ENCODE measurements at places on chromosomes 7 and 10.

DNA sequence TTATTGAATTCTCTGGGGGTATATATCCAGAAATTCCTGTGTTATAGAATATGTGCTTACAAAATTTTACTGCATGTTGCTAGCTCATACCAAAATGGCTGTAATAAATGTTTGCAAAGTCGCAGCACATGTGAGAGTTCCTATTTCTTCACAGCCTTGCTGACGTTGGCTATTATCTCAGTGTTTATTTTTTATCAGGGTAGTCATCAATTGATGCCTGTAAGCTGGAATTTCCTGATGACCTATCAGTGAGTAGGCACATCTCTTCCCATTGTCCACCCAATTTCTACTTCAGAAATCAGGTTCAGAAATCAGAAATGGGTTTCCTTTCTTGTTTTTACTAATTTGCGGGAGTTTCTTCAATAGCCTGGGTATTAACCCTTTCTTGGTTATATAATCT lies 268.1 kb upstream of the FZD8 start:
- no peak for DNase-seq

GRCh38 chr7:8413600-8413999 lies 19.8 kb upstream of the NXPH1 start:
- no peak for DNase-seq

- DNase-seq: no peak
Observed at GRCh38 chr7:129949292-129950133, 3.2 kb downstream of the UBE2H start.

- no peak for DNase-seq
Observed at GRCh38 chr7:44977959-44978335, 868 bp downstream of the MYO1G start.

- no peak for DNase-seq
Observed at GRCh38 chr10:101492205-101492604, 95.9 kb downstream of the POLL start.

DNA sequence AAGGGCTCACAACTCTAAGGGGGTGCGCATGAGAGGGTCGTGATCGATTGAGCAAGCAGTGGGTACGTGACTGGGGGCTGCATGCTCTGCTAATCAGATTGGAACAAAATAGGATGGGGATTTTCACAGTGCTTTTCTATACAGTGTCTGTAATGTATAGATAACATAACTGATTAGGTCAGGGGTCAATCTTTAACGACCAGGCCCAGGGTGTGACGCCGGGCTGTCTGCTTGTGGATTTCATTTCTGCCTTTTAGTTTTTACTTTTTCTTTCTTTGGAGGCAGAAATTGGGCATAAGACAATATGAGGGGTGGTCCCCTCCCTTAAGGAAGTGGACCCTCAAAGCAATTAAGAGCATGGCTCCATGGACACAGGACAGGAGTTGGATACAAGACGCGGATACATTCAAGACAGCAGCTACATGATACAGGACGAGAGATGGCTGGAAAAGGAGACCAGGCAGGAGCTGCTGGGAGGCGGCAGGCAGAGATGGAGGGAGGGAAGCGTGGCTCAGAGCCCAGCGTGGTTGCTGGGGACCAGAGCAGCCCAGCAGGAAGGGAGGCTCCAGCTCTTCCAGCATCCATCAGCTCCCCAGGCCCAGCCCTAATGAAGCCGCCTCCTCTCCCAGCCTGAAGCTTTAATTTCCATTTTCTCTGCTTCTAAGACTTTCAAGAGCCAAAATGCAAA lies 31.6 kb downstream of the GSDME start:
- DNase-seq: no peak

GRCh38 chr7:40482845-40483244 lies 348.0 kb downstream of the SUGCT start:
- DNase-seq: no peak

DNA sequence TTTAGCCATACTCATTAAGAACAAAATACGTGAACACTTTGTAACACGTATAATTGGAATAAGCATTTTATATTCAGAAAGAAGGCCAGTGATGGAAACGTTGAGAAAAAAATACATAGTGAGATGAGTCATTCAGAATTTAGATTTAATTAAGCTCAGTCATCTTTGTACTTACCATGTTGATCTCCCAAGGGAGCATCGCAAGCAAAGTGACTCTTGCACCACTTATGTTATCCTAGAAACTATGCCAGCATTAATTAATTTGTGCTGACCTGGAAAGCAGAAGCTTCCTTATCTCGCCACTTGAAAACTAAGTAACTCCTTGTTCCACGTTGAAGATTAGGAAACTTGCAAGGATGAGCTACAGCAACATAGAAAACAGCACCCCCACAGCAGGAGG lies 9.7 kb upstream of the MPP7 start:
- no peak for DNase-seq

- DNase-seq: no peak
Observed at GRCh38 chr7:73612598-73613269, 11.6 kb downstream of the MLXIPL start.

DNA sequence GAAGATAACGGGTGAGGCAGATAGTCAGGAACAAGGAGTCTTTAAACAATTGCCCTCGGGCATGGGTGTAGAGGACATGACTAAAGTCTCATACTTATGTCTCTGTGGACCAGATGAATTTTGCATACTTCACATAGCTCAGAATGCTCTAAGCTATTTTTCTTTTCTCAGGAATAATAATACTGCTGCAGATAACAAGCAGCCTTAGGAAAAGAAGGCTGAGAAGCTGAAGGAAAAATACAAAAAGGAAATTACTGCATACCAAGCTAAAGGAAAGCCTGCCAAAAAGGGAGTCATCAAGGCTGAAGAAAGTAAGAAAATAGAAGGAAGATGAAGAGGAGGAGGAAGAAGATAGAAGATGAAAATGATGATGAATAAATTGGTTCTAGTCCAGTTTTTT lies 13.4 kb upstream of the ERCC6 start:
- DNase-seq: no peak

DNA sequence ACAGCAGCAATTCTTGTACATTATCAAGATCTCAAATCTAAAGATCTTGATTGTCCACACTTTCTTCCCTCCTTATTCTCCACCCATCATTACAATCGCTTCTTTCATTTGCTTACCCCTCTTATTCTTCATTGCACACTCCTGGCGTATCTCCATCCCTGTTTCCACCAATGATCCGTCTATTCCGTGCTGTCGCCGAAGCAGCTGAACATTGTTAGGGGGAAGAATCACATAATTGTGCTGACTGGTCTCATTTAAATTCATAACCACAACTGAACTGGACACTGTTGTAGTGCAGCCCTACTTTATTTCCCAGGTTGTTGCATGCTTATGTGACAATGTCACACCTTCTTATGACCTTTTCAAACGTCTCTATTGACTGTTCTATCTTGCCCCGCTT lies 18.9 kb upstream of the NRP1 start:
- DNase-seq: no peak

GRCh38 chr10:53358536-53358935 lies 586.0 kb upstream of the MBL2 start:
- DNase-seq: no peak

DNA sequence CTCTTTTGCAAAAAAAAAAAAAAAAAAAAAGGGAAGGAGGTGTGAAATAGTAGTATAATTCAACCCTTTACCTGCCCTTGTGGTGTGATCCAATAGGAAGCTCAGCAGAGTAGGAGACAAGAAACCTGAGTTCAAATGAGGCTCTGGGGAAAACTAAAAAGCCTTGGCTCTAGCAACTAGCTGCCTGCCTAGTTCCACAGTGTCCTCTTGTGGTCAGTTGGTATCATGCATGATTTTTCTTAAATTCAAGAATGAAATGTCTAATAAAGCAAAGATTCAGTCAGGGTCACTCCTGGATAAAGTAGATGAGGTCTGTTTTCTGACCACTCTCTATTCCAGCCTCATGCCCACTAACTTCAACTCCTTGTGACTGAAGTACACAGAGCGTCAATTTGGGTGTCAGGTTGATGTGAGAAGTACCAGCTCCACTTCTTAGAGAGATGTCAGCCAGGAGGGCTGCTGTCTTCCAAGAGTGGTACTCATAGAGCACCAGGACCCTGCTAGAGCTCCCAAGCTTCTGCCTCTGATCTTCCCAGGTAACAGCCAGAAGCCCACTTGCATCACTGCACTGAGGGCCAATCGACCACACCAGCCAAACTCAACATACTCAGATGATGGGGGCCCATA lies 10.5 kb downstream of the LSM5 start:
- DNase-seq: no peak

GRCh38 chr7:152594801-152595200 lies 81.1 kb downstream of the XRCC2 start:
- no peak for DNase-seq

DNA sequence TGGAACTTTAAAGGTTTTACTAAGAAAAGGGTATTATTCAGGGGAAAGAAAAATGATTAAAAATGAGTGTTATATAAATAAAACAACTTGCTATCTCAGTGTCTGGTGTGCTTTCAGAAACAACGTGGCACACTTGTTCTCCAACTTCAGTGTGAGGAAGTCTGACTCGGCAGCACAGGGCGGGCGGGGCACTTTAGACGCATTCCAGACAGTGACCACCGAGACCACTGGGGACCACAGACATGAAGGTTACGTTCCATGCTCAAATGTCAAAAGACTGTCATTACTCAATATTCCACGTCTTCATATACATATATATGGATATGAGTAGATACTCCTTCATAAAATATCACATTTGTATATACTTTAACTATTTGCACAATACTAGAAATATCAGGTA lies 87.0 kb downstream of the LARP4B start:
- DNase-seq: no peak

GRCh38 chr10:108252771-108253170 lies 1088.3 kb upstream of the SORCS1 start:
- no peak for DNase-seq

DNA sequence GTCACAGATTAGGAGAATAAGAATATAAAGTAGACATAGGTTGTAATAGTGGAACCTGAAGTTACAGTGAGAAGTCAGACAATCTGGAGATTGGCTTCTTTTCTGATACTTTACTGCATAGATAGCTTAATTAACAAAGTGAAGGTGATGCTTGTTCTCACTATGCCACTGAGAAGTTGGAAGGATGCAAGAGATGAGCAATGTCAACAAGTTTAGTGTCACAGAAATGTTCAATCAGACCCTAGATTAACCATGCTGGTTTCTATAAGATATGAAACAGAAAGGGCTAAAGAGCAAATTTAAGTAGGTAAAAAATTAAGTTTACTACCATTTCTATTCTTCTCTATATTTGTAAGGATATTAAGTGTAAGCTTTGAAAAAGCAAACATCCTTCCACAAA lies 838.6 kb upstream of the SORCS1 start:
- DNase-seq: no peak

DNA sequence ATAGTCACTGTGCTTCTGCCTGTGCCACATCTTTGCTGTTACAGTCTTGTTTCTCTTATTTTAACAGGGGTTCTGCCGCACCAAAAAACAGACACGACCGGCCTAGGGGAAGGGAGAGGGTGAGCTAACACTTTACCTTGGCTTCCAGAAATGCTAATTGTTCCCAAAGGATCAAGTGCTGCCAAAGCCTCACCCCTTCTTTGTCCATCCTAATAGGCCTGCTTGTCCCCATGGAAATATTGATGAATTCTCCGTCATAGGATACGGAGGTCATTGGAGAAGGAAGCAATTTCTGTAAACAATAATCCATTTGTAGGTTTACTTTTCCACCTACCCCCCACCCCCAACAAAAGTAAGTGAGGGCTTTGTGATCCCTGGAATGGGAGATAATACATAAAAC lies 567.3 kb downstream of the KCNMA1 start:
- DNase-seq: no peak

DNA sequence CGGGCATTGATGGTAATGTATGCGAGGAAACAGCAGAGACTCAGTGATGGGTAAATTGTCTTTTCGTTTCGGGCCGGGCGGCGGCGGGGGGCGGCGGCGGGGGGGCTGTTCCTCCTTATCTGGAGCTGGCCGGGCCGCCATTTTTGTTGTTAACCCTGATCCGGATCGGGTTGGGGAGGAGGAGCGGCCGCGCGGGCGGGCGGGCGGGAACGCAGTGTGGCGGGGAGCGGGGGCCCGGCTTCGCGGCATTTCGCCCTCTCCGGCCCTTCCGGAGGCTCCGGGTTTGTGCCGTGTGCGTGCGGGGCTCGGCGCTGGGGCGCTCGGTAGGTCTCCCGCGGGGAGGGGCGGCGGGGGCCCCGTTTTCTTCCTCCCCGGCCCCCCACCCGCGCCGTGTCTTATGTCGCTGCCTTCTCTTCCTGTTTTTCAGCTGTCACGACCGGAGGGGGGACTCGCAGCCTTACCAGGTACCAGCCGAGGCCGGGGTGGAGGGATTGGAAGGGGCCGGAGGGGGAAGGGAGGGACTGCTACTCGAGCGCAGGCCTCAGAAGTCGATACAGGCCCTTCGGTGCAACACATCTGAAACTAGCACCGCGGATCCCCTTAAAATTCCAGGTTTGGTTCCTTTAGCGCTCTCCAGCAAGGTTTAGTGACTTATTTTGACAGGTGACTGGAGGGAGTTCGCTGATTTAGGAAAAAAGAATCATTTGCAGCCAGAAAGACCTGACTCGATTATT lies 820 bp downstream of the WAC start:
- DNase-seq: peak; percentile 59

DNA sequence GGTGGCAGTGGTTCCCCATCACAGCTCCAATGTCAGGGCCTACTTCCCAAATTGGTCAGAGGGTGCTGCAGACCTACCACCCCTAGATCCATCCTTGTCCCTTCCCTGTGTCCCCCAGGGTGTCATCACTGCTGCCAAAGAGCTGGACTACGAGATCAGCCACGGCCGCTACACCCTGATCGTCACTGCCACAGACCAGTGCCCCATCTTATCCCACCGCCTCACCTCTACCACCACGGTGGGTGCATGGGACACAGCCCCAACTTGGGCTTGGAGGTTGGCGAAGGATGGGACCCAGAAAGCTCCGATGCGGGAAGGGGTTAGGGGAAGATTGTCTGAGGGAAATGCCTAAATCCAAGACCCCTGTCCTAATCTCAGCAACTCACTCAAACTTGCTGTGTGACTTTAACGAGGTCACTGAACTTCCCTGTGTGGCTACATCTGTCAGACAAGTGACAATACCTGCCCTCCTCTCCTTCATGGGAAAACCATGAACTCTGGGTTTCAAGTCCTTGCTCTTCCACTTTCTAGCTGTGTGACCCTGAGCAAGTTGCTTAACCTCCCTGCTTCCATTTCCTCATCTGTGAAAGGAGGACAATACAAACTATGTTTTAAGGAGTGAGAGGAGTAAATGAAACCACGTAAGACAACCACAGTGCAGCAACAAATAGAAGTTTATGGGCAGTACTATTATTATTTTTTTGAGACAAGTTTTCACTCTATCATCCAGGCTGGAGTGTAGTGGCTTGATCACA lies 4.9 kb upstream of the VSIR start:
- DNase-seq: no peak

DNA sequence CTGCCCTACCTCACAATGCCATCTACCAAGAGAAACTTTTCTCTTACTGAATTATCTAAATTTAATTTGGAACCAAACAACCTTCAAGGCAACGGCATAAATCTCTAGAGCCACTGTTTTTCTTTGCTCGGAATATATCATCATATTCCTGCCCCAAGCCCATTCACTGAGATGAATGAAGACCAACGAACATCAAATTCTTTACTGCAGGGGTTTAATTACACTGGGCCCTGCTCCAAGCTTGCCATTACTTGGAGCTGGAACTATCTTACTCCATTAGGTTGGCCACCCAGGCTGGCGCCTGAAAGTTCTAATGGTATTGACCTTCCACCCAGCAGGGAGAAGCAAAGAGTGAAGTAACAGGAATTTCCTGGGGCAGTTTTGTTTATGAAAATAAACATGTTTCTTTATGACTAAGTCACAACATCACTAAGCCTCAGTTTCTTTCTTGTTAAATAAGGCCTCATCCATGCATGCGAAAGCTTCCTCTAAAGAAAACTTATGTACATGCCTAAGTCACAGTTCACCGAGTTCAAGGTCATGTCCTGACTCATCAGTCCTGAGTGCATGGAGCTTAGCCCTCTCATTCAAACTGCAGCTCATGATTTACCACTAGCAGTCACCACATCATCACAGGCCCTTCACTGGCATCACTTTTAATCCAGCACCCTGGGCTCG lies 42.1 kb upstream of the ANAPC16 start:
- DNase-seq: no peak
